GM23248 (cell line): ENCODE measurements at places on chromosomes 1 and 21. TPM values are rescaled to one million over a fixed set of nuclear protein-coding genes. Genes with fewer than 3 reads are reported as not detected.

DNA sequence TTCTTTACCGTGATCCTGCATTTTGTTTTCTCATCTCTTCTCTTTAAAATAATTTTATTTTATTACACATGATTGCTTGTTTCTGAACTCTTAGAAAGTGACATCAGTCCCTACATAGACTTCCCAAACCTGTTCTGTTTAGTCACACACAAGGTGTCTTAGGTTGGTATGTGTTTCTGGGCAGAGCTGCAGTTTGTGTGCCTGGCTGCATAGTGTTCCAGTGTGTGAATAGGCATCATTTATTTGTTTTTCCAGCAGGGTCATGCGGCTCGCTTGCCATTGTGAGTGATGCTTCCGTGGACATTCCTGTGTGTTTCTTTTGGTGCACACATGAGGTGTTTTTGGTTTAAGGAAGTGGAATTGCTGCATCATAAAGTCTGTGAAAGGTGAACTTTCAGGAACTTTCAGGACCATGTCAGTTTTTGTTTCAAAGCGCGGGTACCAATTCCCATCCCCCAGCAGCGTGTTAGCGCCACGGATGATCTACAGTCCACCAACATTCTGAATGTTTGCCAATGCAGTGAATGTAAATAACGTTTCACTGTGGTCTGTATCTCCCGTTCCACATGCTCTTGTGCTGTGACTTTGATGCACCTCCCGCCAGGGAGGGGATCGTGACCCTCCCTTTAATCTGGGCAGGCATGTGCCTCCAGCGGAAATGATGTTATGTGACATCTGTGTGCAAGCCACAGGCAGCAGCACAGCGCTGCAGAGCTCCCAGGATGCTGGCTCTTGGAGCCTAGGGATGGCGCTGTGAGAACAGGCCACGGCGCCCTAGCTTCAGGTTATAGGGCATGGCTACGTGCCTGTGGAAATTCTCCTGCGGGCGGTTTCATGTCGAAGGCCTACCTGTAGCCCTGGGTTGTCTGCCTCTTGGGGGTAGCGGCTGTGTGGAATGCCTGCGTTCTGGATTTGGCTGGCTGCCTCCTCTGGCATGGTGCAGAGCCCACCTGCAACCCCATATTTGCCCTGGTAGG, 144.6 kb upstream of the COL6A1 start:
- H3K27ac ChIP-seq: no peak overlapping the region
- H3K4me3 ChIP-seq: no peak overlapping the region
- peaks cover 10% of the 10 kb centered on the region; the same call in 1 of the 2 replicates for H3K4me1 ChIP-seq
- H3K27me3 ChIP-seq: no peaks in the 10 kb centered on the region
- no peak for DNase-seq

The RAB42 gene
- total RNA-seq: 2.5 and 6.1 TPM in 2 replicates

DNA sequence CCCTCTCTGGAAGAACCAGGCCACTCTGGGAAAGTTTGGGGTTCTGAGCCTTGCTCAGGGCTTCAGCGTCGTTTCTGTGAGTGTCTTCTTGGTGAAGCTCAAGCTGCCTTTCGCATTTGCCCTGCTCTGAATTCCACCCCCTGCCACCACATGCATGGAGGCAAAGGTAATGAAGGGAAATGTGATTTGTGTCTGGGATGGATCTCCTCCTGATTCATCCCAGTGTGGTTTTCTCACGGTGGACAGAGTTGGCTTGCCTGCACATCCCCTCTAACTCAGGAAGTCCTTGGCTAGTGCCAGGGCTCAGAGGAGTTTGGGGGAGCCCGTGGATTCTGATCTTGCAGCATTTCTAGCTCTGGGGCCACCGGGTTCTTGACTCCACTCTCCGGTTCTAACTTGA, 173.6 kb upstream of the RAB4A start:
- no peaks in the 10 kb centered on the region for H3K36me3 ChIP-seq
- no peak overlapping the region for H3K4me3 ChIP-seq
- H3K27ac ChIP-seq: no peak overlapping the region
- H3K27me3 ChIP-seq: peaks cover 32% of the 10 kb centered on the region; the same call in 1 of the 2 replicates
- DNase-seq: no peak
- H3K4me1 ChIP-seq: peaks cover 11% of the 10 kb centered on the region; the same call in 1 of the 2 replicates

- H3K4me3 ChIP-seq: no peak overlapping the region
- DNase-seq: no peak
- H3K36me3 ChIP-seq: no peaks in the 10 kb centered on the region
- no peak overlapping the region for H3K27ac ChIP-seq
- peaks cover 7% of the 10 kb centered on the region; the same call in 1 of the 2 replicates for H3K4me1 ChIP-seq
Measured at GRCh38 chr1:53379662-53380002, 51.8 kb upstream of the LRP8 start.

- no peaks in the 10 kb centered on the region for H3K36me3 ChIP-seq
- H3K4me3 ChIP-seq: no peak overlapping the region
Measured at GRCh38 chr1:101588677-101589076, 351.9 kb downstream of the S1PR1 start.

The ADCY10 gene
- total RNA-seq: 0.11 TPM in 1 of 2 replicates, not detected in the other

The OLFML2B gene
- total RNA-seq: 1.1 and 1.4 TPM in 2 replicates

DNA sequence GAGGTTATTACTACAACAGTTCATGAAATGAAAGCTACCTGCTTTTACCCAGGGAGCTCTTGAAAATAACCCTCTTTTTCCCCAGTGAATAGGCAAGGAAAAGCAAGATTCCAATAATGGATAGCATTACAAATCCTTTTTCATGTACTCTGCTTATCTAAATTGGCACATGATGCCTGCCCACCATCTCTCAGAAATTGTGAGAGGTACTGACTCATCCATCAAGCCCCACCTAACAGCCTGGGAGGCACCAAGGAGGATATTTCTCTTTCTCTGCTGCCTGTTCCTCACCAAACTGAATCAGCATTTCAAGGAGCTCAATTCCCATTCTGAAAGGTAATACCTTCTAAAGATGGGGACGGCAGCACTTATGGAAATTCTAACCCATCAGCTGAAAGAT, 34.4 kb downstream of the PALMD start:
- peak; percentile 50 for DNase-seq
- H3K4me1 ChIP-seq: peaks cover 26% of the 10 kb centered on the region
- H3K4me3 ChIP-seq: no peak overlapping the region
- no peaks in the 10 kb centered on the region for H3K36me3 ChIP-seq
- no peak overlapping the region for H3K27ac ChIP-seq

The PWP2 gene
- 16.1 and 16.3 TPM in 2 replicates for total RNA-seq

DNA sequence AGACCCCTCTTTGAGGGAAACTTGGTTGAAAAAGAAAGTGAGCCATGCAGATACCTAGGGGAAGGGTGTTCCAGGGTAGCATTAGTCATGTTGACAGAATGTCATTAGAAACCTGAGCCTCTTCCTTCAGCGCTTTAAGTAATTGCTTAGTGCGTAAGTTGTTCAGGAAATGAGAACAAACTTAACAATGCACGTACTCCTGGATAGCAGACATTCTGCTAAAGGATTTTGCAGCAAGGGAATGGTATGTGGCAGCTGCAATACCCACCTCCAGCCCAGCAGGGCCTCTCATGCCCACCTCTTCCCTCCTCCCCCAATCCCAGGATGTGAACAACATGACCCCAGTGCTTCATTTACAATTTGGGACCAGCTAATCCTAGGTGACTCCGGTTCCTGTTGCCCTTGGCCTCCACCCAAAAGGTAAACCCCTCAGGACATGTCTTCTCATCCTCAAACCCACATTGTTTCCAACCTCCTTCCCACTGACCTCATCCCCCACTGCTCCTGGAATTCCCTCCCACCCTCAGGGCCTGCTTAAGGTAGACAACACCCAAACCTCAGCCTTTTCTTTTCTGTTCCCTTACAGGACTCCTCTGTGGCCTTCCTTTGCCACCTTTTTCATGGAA, 98.0 kb upstream of the BCAR3 start:
- no peaks in the 10 kb centered on the region for H3K27me3 ChIP-seq
- H3K36me3 ChIP-seq: no peaks in the 10 kb centered on the region
- H3K27ac ChIP-seq: peak overlapping the region; percentile 67
- no peak overlapping the region for H3K4me3 ChIP-seq

DNA sequence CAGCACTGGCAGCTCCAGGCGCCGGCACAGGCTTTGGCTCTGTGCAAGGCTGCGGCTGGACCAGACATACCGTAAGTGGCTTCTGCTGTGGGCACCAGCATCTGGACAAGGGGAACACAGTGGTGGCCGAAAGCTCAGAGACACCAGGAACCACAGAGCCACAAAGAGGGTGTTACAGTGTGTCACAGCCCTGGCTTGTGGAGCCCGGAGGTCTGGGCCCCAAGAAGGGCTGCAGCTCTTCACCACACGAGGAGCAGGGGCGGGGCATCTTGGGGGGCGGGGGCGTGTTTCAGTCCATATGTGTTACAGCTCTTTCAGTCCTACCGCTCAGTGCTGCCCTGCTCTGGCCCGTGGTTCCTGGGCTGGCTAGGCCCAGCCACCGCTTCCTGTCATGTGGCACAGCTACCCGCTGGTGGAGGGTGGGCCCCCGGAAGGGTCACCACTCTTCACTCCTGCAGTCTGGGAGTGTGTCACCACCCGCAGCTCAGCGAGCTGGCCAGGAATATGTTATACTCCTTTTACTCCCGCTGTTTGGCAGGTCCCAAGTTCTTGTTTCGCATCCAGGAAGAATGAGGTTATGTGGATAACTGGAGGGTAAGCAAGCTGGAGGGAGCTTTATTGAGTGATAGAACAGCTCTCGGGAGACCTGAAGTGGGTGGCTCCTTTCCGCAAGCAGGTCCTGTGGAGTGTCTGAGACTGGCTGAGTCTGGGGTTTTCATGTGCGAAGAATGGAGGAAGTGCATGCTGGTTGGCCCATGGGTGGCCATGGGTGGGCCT, 3.3 kb upstream of the LSM10 start:
- H3K4me1 ChIP-seq: peaks cover 20% of the 10 kb centered on the region
- peak overlapping the region; percentile 94 for H3K4me3 ChIP-seq
- peak overlapping the region; percentile 97 for H3K27ac ChIP-seq
- H3K27me3 ChIP-seq: no peaks in the 10 kb centered on the region
- DNase-seq: peak; percentile 98
- no peaks in the 10 kb centered on the region for H3K36me3 ChIP-seq

- no peaks in the 10 kb centered on the region for H3K36me3 ChIP-seq
- H3K27me3 ChIP-seq: no peaks in the 10 kb centered on the region
- no peaks in the 10 kb centered on the region for H3K4me1 ChIP-seq
- H3K4me3 ChIP-seq: no peak overlapping the region
Measured at GRCh38 chr1:65014321-65014720, 48.0 kb upstream of the JAK1 start.
